ENCODE measurements at places on chromosomes 5 and 9.

GRCh38 chr5:18761801-18762200 is 1127.5 kb downstream of the TAF11L14 start:
- no peak for DNase-seq

GRCh38 chr9:34983209-34983608 is 6.3 kb upstream of the DNAJB5 start:
- DNase-seq, result no peak

DNA sequence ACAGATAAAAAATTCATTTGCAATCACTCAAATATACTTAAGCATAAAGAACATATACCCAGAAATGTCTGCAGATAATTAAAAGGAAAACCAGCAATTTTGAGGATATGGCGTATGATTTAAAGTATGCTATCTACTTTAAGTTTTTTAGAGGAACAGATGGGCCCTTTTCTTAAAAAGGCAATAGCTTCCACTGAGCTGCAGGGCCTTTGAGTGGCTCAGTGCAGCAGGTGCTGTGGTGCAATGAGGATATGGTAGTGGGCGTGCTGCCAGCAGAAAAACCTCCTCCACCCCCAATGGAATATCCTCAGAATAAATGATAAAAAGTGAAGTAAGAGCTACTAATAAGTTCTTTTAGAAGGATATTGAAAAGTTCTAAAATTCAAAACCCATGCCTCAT is 814.5 kb downstream of the MTRR start:
- no peak for DNase-seq

DNA sequence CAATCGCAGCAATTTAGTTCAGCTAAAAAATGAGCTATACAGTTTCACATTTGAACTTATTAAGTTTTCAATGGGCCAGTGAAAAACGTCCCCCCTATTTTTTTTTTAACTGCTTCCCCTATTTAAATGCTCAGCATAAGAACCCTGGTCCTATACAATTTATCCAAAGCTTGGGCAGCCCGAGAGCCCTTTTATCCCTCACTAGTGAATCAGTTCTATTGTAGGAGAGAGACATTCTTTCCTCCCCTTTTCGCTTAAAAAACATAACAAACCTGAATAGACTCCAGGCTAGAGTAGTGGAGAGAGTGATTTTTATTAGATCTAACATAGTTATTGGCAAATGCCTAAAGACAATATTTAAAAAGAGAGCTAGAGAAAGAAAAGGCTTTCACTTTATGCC is 1.4 kb downstream of the LIX1 start:
- DNase-seq, result no peak

GRCh38 chr5:177590406-177590805 is 1.6 kb upstream of the TMED9 start:
- DNase-seq, result no peak

DNA sequence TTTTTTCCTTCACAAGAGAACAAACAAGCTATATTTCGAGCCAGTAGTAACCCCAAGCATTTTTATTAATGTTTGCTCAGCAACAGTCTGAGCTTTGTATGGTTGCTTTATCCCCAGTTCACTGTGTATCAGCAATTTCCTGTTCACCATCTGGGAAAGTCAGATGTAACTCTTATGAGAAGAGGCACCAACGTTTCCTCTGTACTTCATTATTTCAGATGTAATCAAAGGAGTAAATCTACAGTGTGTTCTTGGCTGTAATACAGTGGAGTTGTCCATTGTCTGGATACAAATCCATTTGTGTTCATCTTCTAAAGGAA is 340.2 kb downstream of the ARRDC3 start:
- no peak for DNase-seq

DNA sequence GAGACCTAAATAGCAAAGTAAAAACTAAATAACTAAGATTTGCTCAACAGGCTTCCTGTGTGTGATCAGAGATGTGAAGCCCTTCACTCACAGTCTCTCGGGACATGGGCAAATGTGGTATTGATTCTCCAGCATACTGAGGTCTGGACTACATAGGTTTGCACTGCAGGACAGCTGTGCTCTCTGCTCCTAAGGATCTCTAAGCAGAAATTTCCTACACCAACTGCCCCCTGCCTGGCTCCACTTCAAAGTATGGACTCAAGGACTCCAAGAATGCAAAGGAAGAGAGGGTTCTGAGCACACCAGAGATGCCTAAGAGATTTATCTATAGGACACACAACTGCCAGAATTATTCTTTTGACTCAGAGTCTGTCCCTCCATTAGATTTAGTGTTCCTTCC is 487.2 kb downstream of the SEMA5A start:
- no peak for DNase-seq

- no peak for DNase-seq
These were observed 21.0 kb upstream of the C5orf63 start for GRCh38 chr5:127094161-127094814.
